Endothelial cell of umbilical vein (primary cell): ENCODE measurements at places on chromosomes 13 and 19.

GRCh38 chr13:112905086-112905485 lies 63.9 kb upstream of the MCF2L start:
- no peaks in the 10 kb centered on the region for H3K36me3 ChIP-seq
- no peak for DNase-seq
- H3K27me3 ChIP-seq: no peaks in the 10 kb centered on the region
- no peak overlapping the region for H3K27ac ChIP-seq
- H3K4me1 ChIP-seq: no peaks in the 10 kb centered on the region

- no peak overlapping the region for H3K4me3 ChIP-seq
- H3K27me3 ChIP-seq: peaks cover 34% of the 10 kb centered on the region
- H3K4me1 ChIP-seq: no peaks in the 10 kb centered on the region
- H3K27ac ChIP-seq: no peak overlapping the region
These were observed 467.2 kb downstream of the ITGBL1 start for GRCh38 chr13:101919541-101920181.

GRCh38 chr19:49430678-49431329 lies 5.6 kb downstream of the GFY start:
- no peak overlapping the region for H3K27ac ChIP-seq
- no peaks in the 10 kb centered on the region for H3K4me1 ChIP-seq
- H3K36me3 ChIP-seq: no peaks in the 10 kb centered on the region
- DNase-seq: no peak

DNA sequence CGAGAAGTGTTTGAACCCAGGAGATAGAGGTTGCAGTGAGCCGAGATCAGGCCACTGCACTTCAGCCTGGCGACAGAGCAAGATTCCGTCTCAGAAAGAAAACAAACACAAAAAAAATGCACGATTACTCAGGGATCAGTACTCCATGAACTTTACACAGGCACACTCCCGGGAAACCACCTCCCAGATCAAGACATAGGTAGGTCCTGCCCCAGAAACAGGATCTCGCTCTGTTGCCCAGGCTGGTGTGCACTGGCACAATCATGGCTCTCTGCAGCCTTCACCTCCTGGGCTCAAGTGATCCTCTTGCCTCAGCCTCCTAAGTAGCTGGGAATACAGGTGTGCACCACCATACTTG lies 11.2 kb downstream of the VASP start:
- peaks cover 18% of the 10 kb centered on the region for H3K4me1 ChIP-seq
- no peaks in the 10 kb centered on the region for H3K27me3 ChIP-seq
- no peak overlapping the region for H3K27ac ChIP-seq
- H3K4me3 ChIP-seq: no peak overlapping the region
